ENCODE measurements at places on chromosomes 1 and 21.

GRCh38 chr1:12473596-12474362 lies 144.2 kb downstream of the DHRS3 start:
- no peak for DNase-seq

DNA sequence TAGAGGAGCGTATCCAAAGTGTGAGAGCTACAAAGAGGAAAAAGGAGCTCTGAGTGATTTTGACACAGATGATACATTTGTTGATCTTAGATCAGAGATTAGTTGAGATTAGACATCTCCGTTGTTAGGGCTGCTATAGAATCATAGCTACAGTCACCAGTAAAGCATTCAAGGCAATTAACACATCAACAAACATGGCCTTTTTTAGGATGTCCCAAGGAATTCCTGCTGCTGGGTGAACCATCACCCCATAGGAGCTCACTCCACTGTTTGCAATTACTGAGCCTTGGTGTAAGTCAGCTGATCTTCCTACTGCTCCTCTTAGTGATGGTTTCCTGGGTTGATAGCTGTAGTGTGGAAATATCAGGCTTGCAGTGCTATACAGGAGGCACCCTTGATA lies 6.7 kb upstream of the RSRP1 start:
- no peak for DNase-seq

- DNase-seq = no peak
These were observed 1.8 kb downstream of the CDKN2C start for GRCh38 chr1:50971748-50972305.

DNA sequence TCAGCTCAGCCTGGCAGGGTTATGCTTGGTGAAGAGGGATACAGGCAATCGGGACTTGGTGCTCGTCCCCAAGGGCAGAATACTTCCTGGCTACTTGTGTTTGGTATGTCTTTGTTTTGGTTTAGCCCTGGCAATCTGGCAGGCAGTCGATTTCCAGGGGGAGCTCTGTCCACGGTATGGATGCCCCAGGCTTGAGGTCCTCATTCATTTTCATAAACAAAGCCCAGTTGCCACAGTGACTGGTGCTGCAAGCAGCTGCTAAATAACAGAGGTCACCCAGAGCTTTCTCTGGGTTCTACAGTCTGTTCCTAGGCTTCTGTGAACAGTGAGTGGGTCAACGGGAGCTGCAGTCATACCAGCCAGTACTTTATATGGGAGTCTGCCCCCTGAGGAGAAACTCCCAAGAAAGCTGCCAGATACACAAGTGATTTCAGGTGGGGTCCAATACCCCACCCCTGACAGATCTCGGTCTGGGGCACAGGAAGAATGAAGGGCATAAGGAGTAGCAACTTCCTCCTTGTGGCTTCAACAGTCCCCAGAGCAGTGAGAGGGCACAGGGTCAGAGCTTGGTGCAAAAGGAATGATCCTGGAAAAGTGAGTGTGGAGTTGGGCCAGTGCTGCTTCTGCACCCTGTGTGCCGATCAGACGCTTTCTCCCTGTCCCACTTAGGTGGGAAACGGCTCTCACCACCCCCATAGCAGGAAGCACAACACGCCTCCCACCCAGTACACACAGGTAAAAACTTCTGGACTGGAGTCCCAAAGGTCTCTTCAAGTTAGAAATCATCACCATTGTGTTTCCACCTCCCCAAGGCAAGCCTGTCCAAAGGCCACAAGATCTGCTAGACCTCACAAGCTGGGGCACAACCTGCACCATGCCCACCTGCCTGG lies 55.5 kb downstream of the TGFBR3 start:
- no peak for DNase-seq

- no peak for DNase-seq
These were observed 288.3 kb downstream of the PTPRC start for GRCh38 chr1:198927129-198927528.

DNA sequence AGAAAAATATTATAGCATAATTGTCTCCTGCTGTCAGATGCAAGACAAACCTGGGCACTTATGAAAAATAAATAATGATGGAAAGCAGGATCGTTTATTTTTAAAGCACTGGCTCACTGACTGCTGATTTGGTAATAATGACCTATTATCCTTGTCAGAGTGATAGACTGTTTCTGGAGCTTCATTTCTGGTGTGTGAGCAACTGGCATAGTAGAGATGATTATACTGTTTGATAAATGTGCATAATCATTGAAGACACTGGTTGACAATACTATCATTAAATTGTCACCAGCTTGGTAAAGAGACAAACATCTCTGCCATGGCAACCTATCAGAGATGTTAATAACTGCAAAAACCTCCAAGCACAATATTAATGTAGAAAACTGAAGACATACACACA lies 179.9 kb upstream of the ZNF644 start:
- DNase-seq = no peak

DNA sequence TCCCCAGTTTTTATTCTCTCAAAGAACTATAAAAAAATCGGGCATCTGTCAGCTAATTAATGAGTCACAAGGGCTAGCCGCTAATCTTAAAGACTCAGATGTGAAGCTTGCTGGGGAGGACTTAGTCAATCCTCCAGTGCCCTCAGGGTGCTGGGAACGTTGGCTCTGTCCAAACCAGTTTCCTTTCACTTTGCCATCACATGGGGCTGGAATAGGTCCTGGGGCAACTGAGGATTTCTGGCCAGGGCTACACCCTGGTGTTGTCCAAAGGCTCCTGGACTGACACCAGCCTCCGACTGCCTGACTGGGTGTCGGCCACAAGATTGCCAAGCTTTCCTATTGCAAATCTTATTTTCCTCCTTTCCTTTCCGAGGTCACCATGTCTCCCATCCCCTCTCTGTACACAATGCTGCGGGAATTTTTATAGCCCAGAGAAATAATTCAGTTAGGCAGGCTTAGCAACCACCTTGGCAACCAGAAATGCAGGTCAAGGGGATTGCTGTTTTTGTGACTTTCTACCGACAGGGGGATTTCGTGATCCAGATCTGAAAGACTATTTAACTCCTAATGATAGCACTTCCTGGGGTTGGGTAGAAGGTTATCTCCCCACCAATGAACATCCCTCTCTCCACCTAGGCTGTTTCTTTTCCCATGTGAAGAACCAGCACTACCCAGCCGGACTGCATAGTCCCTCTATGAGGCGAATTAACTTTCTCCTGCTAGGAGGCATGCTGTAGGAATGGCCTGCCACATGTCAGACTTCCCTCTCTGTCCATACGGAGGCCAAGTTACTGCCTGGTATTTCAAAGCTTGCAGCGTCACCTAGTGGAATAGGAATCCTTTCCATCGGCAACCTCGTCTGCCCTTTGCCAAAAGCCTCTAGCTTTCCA lies 29.9 kb upstream of the CTBS start:
- DNase-seq = no peak
